ENCODE measurements at places on chromosomes 6 and 20. TPM values are rescaled to one million over a fixed set of nuclear protein-coding genes. Genes with fewer than 3 reads are reported as not detected.

SPO11 gene
- total RNA-seq, result not detected

FRS3 gene
- total RNA-seq, result 2.2 TPM

COL20A1 gene
- not detected for total RNA-seq

PPP1R3G gene
- 3.8 TPM for total RNA-seq

MUC21 gene
- total RNA-seq, result not detected

SMOC2 gene
- not detected for total RNA-seq

KIF25 gene
- not detected for total RNA-seq

INSM1 gene
- not detected for total RNA-seq

ECT2L gene
- total RNA-seq, result 0.09 TPM

MOG gene
- total RNA-seq, result not detected

NHLRC1 gene
- 2.2 TPM for total RNA-seq

NKX2-2 gene
- total RNA-seq, result under 0.01 TPM

HMGA1 gene
- 113 TPM for total RNA-seq

PBX2 gene
- total RNA-seq, result 31.4 TPM

HAO1 gene
- total RNA-seq, result not detected

CD93 gene
- under 0.01 TPM for total RNA-seq

MUC22 gene
- total RNA-seq, result not detected

GDAP1L1 gene
- total RNA-seq, result not detected

TUBB1 gene
- not detected for total RNA-seq

EEF1A2 gene
- total RNA-seq, result 0.79 TPM

BTNL2 gene
- not detected for total RNA-seq

LY86 gene
- not detected for total RNA-seq

LY6G5C gene
- total RNA-seq, result 0.09 TPM

GSTA3 gene
- 0.17 TPM for total RNA-seq

HEY2 gene
- total RNA-seq, result not detected

ACSS1 gene
- total RNA-seq, result 0.63 TPM

ADISSP gene
- total RNA-seq, result 22.2 TPM

ARMC12 gene
- total RNA-seq, result 0.32 TPM

VARS2 gene
- 13.4 TPM for total RNA-seq

CLDN20 gene
- total RNA-seq, result not detected

IBTK gene
- 36.2 TPM for total RNA-seq

KHDC1 gene
- total RNA-seq, result 4.6 TPM

PRICKLE4 gene
- not detected for total RNA-seq

SCAND1 gene
- total RNA-seq, result 50.9 TPM

APOM gene
- 1.8 TPM for total RNA-seq

SCRT2 gene
- not detected for total RNA-seq

SLC32A1 gene
- total RNA-seq, result not detected

GNAS-AS1 gene
- 0.43 TPM for total RNA-seq

MCCD1 gene
- not detected for total RNA-seq

SMPDL3A gene
- total RNA-seq, result 57.7 TPM

TGM2 gene
- total RNA-seq, result 12.6 TPM

LIN28B gene
- not detected for total RNA-seq

SLC2A10 gene
- total RNA-seq, result 40.6 TPM

CD109 gene
- 31.4 TPM for total RNA-seq

SGK1 gene
- 40.4 TPM for total RNA-seq

GOPC gene
- 38.0 TPM for total RNA-seq
